Hepatocyte (in vitro differentiated cells): ENCODE measurements at places on chromosomes 2 and 18.

- DNase-seq, result no peak
These were observed 114.7 kb downstream of the TNS1 start for GRCh38 chr2:217887841-217888701.

GRCh38 chr2:75456111-75456510 is 104.6 kb downstream of the EVA1A start:
- no peak for DNase-seq

GRCh38 chr2:101974663-101975062 is 17.1 kb upstream of the IL1R2 start:
- DNase-seq, result no peak

- no peak for DNase-seq
These were observed 1.7 kb downstream of the EGR4 start for GRCh38 chr2:73291461-73292315.

DNA sequence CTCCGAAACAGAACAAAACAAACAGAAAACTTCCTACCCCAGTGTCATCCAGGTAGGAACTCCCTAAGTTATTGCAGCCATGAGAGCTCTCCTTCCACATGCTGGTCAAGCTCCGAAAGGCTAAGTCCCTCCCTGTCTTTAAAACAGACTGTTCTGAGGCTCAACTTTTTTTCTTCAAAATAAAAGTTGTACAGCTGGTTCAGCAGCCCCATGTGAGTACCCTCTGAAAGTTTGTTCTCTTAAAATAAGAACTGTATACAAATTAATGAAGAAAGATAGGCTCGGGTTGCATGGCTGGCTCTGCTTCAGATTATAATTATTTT is at the start of gene PDE1A:
PDE1A (minus strand) TSS at position 119 of the 323 bp plus-strand sequence.
- no peak for DNase-seq

- DNase-seq, result no peak
These were observed 49.0 kb upstream of the GLI2 start for GRCh38 chr2:120686511-120687168.

DNA sequence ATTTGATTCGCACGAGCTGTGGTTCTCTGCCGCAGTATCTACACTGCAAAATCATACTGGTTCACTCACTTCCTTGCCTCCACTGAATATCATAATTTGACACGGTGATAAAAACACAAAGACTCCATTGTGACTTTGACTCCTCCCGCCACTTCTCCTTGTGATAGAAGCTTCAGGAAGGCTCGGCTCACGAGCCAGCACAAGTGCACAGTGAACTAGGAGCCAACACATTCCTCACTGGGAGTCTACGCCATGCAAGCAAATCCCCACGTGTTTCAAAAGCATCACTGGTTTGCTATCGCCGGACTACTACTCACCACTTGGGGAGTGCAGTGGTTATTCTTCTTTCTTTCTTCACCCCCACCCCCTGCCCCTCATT is 293.3 kb upstream of the PARD3B start:
- no peak for DNase-seq

DNA sequence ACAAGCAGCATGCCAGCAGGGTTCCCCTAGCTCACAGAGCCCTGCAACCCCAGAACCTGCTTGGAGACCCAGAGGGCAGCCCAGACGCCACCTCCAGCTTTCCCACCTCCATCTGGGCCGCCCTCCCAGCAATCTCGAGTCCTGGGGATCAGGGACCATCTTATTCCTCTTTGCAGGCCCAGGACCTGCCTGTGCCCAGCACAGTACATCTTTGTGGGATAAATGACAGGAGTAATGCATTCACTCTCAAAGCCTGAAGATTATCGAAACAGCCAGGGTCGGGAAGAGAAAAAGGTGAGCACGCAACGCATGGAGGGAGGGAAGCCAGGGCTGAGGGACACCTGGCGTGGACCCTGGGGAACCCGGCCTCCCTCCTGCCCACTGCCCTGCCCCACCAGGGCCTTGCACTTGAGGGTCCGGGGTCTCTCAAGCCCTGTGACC is 144.1 kb downstream of the NDUFA10 start:
- DNase-seq, result no peak

- no peak for DNase-seq
These were observed 13.5 kb downstream of the ABCG8 start for GRCh38 chr2:43852196-43852730.

DNA sequence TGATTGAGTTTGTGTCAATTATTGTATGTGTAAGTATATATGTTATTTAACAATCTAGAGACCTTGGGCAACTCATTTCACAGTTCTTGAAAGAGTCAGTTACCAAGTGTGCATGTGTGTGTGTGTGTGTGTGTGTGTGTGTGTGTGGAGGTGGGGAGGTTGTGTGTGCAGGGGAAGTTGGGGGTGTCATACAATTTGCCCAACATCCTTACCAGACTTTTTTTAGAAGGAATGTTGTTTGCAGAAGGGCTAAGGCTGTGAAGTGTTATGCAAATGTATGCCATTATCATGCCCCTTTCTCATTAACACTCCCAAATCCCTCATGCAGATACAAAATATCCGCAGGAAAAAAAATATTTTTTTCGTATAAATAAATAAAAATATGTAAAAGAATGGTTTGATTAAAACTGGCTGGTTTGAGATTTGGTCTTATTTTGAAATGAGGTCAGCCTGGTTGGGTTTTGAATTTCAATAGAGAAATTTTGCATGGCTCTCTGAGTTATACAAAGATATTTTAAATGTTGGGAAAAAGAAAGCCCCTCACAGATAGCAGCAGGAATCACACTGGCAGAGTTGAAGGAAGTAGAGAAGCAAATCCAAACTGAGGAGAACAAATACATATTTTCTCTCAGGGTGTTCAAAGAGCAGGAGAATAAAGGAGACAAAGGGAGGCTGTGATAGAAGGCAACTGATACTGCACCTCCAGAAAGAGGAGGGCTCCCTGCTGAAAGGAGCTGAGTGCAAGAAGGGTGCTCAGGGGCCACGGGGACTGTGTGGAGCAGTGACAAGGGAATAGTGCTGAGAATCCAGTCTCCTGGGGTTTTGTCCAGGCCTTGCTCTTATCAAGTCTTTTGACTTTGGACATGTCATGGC is 1365.5 kb upstream of the CELF4 start:
- DNase-seq, result no peak

- peak; percentile 66 for DNase-seq
These were observed 38.7 kb downstream of the MSTN start for GRCh38 chr2:190023860-190024259.

DNA sequence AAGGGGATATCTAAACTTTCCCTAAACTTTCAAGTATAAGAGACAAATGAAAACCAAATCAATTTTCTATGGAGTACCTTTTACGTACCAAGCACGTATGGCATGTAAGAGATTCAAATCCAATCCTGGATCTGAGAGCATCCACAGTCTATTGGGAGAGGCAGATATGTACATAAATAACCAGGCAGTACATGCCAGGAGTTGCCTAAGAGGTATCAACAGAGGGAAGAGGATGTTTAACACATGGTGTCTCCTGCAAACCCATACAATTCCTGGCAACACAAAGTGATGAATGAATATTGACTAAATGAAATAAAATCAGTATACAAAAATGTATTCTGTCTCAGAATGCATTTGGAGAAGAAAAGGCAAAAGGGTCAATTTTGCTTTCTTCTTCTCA is 116.6 kb downstream of the PIGN start:
- DNase-seq, result no peak

GRCh38 chr2:38524580-38524979 is 78.1 kb downstream of the HNRNPLL start:
- no peak for DNase-seq

- no peak for DNase-seq
These were observed 242.0 kb upstream of the STON1 start for GRCh38 chr2:48287976-48288375.

DNA sequence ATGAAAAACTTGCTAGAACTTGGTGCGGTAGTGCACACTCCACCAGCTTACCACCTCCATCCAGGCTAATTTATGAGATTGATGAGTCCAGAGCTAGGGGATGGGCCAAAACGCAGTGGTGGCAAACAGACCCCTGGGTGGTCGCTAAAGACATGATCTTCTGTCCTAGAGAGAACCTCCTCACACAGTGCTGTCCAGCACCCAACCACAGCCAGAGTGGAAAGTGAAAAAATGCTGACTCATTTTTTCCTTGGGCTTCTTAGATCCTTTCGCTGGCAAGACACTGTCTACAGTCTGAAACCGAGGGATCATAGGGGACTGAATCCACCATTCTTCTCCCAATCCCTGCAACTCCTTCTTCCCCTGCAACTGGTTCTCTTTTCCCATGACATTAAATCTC is 4.1 kb downstream of the ANTXR1 start:
- DNase-seq, result peak; percentile 42

- no peak for DNase-seq
These were observed 72.0 kb upstream of the NEUROD1 start for GRCh38 chr2:181752301-181752700.

GRCh38 chr18:62880034-62880433 is 164.7 kb downstream of the PHLPP1 start:
- DNase-seq, result no peak

DNA sequence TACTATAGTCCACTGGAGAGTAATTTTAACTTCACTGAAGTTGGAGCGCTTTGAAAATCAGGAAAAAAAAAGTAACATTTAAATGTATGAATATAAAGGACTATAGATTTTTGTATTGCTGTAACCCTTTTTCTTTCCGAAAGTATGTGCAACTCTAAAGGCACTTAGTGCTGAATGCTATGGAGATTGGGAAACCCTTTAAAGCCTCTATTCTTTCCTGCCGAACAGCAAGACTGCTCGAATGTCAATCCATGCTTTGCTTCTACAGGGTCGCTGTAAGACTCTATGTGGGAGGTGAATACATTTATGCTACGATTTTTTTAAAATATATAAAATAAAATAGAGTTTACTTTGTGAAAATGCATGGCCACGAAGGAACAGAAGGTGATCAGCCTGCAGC is 825 bp downstream of the GRB14 start:
- DNase-seq, result no peak

- no peak for DNase-seq
These were observed 57.9 kb downstream of the EPC2 start for GRCh38 chr2:148702475-148702874.

DNA sequence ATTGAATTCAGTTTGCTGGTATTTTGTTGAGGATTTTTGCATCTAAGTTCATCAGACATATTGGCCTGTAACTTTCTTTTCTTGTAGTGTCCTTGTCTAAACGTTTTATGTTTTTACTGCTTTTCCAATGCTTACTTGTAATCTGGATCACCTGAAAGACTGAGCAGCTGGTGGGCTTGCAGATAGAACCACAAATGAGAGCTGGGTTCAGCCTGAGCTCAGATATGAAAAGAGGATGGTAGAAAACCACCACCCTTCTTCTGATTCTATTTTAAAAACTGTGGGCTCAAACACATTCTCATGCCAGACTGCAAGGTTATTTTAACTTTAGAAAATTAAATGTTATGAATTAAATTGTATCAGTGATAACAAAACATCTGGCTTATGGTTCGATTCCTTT is 70.8 kb downstream of the DDX18 start:
- no peak for DNase-seq

DNA sequence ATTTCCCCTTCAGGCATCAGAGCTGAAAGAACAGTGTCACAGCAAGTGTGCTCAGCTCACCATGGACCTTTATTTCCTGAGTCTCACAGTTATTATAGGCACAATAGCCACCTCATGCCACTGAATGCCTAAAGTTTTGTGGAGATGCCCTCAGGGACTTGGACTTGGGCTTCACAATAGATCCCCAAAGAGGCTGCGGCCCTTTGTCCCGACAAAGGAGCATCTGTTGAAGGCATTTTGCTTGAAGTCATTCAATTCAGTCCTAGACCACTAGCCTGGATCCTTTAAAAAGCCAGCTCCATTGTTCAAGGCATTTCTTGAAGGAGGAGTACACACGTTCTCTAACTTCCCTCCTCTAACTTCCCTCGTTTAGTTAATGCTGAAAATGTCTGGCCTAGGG is 125.4 kb downstream of the DCC start:
- DNase-seq, result no peak

DNA sequence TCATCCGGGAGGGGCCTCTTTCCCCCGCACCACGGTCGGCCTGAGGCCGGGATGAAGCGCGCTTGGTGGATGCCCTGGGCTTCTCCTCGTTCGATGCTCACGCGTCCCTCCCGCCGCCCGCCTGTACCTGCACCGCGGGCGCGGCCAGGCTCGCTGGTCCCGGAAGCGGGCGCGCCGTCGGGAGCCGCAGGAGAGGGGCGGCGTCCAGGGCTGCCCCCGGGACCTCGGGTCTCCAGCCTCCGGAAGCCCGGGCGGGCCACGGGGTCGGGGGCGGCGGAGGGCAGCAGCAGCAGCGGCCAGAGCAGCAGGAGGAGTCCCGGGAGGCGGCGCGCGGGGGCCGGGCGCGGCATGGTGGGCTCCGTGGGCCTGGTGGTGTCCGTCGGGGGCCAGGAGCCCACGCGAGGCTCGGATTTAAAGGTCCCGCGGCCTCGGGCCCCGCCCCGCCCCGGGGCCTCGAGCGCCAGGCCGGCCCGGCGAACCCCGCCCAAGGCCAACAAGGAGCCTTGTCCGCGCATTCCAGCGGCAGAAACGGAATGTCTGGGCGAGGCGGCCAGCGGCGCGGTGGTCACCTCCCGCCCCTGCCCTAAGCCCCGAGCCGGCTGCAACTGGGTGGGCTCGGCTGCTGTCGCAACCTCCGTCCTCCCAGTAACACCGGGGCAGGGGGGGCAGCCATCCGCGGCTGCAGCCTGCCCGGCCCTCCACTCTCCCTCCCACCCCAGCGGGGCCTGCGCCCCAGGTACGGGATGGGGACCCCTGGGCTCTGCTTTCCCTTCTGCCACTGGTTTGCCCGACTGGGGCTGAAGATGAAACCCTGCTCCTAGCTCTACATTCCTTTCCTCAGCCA is at the start of gene MATN3:
MATN3 (minus strand) TSS at position 387 of the 844 bp plus-strand sequence; CDS start at position 350, 37 bp downstream.
- peak; percentile 56 for DNase-seq

DNA sequence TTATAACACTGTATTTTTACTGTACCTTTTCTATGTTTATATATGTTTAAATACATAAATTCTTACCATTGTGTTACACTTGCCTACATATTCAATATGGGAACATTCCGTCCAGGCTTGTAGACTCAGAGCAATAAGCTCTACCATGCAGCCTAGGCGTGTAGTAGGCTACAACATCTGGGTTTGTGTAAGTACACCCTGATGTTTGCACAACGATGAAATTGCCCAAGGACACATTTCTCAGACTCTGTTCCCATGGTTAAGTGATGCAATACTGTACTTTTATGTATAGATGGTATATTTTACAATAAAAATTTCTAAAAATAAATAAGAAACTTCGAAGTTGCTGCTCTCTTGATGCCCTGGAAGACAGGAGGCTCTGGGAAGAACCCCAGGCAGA is 38.4 kb downstream of the YPEL5 start:
- peak; percentile 45 for DNase-seq

GRCh38 chr18:9008709-9009635 is 93.5 kb upstream of the NDUFV2 start:
- DNase-seq, result peak; percentile 10

DNA sequence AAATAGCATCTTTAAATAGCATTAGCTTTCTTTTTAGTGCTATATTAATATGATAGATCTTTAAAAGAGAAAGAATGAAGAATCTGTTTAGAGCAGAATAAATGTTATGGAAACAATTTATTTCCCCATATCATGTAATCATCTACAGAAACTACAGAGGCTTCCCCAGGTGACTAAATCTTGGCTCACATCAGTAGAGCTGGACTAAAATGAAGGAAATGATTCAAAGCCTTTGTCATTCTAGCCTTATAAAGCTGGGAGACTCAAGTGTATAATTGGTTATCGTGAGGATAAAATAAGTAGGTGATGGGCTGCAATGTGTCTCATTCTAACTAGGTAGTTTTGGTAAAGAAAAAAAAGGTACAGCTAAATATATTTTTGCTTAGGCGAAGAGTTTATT is 83.2 kb upstream of the UNC80 start:
- no peak for DNase-seq
